ENCODE measurements at places on chromosomes 12 and 14. TPM values are rescaled to one million over a fixed set of nuclear protein-coding genes. Genes with fewer than 3 reads are reported as not detected.

The PLBD1 gene
- 0.14 TPM for total RNA-seq

The SELPLG gene
- total RNA-seq = 0.62 TPM

The TMTC1 gene
- total RNA-seq = 5.1 TPM

The PITPNM2 gene
- 15.9 TPM for total RNA-seq

The CACNB3 gene
- total RNA-seq = 64.2 TPM

The WIF1 gene
- total RNA-seq = not detected

The ZNF705A gene
- total RNA-seq = not detected

The JDP2 gene
- 10.6 TPM for total RNA-seq

The TDRD9 gene
- total RNA-seq = 0.83 TPM

The MYO1H gene
- total RNA-seq = not detected

The PRKAB1 gene
- 21.9 TPM for total RNA-seq

The CFL2 gene
- total RNA-seq = 98.1 TPM

The C14orf180 gene
- total RNA-seq = not detected
